ENCODE measurements at places on chromosomes 7 and 10.

- DNase-seq, result no peak
Measured at GRCh38 chr7:140609646-140610045, 31.0 kb downstream of the DENND2A start.

GRCh38 chr7:21702303-21702702, 159.5 kb downstream of the DNAH11 start:
- DNase-seq, result no peak

DNA sequence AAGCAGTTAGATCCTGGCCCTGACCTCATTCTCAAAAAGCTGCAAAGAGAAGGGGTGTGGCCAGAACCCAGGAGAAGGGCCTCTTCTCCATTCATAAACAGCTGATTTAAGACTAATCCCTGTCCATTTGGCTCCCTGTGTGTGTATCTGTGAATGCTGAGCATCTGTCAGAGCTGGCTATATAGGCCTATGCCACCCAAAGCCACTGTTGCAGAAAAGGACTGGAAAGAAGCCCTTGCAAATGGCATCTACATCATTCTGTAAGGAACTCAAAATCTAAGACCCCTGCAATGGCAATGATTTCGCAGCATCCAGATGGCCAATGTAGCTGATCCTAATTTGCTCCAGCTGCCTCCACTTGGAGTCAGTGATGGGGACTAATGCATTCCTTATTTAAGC, 384.5 kb downstream of the KCNMA1 start:
- DNase-seq, result no peak

- no peak for DNase-seq
Measured at GRCh38 chr10:113732966-113733365, 18.5 kb upstream of the PLEKHS1 start.

GRCh38 chr7:157668884-157669767, 332.3 kb downstream of the DNAJB6 start:
- DNase-seq, result no peak

- no peak for DNase-seq
Measured at GRCh38 chr10:19749185-19749729, 67.0 kb upstream of the PLXDC2 start.

GRCh38 chr7:152762056-152762455, 2.5 kb downstream of the ACTR3B start:
- no peak for DNase-seq

Data from breast epithelium (tissue), 4 donors.